ENCODE measurements at places on chromosomes 4 and X. TPM values are rescaled to one million over a fixed set of nuclear protein-coding genes. Genes with fewer than 3 reads are reported as not detected.

- no peak for DNase-seq
Observed at GRCh38 chr4:73442275-73442674, 6.3 kb downstream of the AFP start.

GRCh38 chr4:156113138-156113765 is 159.6 kb upstream of the CTSO start:
- DNase-seq = no peak

The FAM114A1 gene
- total RNA-seq = 318 TPM

The RPS6KA6 gene
- total RNA-seq = 5.4 TPM

The GPR50 gene
- not detected for total RNA-seq
